ENCODE measurements at places on chromosomes 7 and 10.

DNA sequence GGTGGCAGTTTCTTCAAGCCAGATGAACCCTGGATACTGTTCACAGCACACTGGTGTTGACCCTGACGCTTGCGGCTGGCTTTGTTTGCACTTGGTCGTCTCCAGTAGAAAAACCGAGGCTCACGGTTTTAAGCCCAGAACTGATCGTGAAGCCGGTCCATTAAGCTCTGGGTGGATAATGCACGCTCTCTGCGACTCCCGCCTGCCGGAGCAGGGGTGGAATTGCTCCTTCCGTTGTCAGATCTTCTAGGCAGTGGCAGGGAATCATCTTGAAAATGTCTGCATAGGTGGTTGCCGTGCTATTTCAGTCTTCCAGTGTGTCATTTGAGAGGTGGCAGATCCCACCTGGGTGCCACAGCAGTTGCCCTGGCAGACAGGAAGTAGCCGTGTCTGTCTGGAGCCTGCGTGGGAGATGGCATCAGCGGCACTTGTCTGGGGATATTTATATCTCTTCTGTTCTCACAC is 35.9 kb upstream of the AP5Z1 start:
- DNase-seq = no peak

DNA sequence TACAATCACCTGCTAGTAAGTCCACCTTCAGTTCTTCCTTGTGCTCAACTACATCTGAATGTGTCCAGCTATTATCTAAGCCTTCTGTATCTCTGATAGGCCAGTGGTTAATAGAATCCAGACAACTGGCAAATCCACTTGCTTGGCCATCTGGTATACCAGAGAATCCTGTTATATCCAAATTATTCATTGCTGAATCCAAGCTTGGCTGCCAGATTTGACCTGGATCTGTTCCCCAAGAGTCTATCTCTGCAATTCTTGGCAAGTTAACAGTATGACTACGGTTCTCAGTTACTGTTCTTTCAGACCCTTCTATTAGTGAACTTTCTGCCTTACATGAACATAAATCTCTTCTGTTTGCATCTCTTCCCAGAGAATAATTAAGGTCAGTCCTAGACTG is 154.6 kb upstream of the TARP start:
- DNase-seq = no peak

GRCh38 chr7:133789974-133790373 is 337.2 kb upstream of the LRGUK start:
- no peak for DNase-seq

GRCh38 chr7:133712544-133712943 is 414.6 kb upstream of the LRGUK start:
- DNase-seq = no peak

DNA sequence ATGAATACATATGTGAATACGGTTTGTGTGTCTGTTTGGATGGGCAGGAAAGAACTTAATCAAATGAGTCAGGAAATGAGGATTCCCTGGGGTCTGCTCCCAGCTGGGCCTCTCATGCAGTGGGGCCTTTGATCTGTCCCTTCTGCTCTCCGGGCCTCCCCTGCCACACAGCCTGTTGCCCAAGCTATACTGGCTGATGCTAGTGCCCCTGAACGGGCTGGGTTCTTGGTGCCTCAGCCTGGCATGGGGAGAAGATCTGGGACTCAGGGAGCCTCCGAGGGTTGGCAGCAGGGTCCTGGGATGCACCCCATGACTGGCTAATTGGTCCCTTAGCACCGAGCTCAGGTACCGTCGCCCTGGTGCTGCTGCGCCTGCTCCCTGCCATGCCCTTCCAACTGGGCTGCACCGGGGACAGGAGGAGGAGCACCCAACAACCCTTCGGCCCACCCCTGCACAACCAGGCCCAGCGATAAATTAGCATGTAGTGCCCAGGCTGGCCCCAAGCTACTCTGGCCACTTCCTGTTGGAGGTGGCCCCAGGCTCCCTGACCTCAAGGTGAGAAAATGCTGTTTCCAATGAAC is 59.9 kb upstream of the DUSP5 start:
- DNase-seq = no peak

DNA sequence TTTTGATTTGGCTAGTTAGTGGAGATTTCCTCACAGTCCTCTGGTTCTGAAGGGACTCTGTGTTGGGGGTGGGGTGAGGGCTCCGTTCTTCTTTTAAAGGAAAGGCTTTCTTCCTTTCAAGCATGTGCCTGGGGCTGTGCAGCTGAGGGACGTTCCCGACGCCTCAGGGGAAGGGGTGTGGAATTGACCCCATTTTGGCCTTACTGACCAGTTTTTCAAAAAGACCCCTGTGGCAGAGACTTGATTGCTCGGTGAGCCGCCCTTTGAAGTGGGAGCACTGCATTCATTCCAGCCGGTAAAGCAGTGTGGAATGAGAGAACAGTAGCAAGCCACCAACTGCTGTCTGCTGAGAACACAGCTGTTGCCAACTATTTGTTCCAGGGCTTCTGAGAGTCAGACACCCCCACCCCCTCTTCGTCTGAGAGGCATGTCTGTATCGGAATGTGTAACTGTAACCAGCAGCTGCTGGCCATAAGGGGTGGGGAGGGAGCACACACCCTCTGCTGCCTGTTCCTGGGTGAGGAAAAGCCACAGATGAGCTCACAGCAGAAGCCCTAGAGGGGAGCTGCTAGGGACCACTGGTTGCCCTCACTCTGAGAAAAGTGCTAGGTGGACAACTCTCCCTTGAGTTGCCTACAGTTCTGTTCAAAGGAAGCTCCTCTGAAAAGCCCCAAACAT is 33.2 kb downstream of the WBP1L start:
- DNase-seq = no peak
